ENCODE measurements at places on chromosomes 3 and 15.

GRCh38 chr15:88648357-88649214, 9.8 kb downstream of the ISG20 start:
- peak; percentile 66 for DNase-seq

GRCh38 chr3:76096836-76097588, 311.7 kb upstream of the ZNF717 start:
- no peak for DNase-seq

- no peak for DNase-seq
Measured at GRCh38 chr3:26687466-26687865, 64.9 kb downstream of the LRRC3B start.

DNA sequence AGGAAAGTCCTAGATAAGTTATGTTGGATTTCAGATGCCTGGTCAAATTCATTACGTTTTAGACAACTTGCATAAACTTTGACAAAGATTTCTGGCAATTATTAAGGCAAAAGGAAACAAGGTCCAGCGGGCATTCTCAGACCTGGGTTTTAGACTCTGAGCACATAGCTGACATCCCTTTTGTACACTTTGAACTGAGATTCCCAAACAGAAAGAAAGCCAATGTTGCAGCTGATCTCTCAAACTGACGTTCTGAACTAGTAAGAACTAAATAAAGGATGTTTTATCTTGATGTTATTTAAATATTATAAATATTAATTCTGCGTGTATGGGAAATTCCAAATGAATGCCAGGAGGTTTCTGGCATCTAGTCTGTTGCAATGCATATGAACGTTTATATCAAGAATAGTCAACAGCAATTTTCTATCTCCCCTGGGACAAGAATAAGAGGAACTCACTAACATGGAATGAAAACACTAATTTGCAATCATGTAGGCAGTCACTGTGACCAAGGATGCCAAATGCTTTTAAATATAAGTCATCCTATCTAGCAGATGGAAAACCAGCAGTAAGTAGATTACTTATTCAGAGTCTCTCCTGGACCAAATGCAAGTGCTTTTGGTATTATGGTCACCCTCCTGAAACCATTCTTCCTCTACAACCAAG, 202.1 kb downstream of the GREM1 start:
- no peak for DNase-seq

GRCh38 chr3:131973731-131974130, 61.1 kb downstream of the CPNE4 start:
- DNase-seq, result no peak

- no peak for DNase-seq
Measured at GRCh38 chr3:61425356-61425755, 136.0 kb upstream of the PTPRG start.

GRCh38 chr15:53522991-53523390, 236.5 kb downstream of the WDR72 start:
- no peak for DNase-seq

DNA sequence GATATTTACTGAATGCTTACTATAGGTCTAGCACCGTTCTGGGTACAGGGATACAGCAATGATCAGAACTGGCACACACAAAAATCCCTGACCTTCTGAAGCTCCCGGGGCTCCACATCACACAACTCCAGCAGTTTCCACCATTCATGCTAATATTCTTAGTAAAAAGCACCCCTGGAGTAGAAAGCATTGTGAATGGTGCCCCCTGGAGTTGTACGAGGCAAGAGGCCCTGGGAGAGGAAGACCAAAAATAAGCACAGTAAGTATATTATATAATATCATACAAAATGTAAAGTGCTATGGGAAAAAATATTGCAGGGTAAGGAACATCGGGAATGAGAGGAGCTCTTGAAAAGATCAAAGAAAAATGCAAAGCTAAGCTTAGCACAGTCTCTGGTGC, 790 bp upstream of the SRGAP3 start:
- DNase-seq, result no peak

DNA sequence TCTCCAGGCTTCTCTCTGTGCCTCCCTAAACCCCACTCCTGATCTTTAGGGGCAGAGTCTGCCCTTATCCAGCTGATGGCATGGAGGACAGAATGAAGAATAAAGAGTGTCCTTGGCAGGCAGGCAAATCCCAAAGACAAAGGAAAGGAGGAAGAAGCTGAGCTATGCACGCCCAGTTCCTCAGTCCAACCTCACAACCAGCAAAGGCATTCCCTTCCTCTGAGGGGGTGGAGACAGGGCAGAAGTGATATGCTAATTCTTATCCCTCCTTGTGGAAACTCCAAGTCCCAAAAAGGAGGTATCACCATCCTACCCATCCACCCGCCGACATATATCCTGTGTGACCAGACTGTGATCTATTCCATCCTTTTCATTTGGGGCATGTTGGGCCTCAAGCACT, 10.5 kb upstream of the CCDC54 start:
- DNase-seq, result no peak

GRCh38 chr15:22974745-22975144, 5.4 kb downstream of the CYFIP1 start:
- peak; percentile 42 for DNase-seq

DNA sequence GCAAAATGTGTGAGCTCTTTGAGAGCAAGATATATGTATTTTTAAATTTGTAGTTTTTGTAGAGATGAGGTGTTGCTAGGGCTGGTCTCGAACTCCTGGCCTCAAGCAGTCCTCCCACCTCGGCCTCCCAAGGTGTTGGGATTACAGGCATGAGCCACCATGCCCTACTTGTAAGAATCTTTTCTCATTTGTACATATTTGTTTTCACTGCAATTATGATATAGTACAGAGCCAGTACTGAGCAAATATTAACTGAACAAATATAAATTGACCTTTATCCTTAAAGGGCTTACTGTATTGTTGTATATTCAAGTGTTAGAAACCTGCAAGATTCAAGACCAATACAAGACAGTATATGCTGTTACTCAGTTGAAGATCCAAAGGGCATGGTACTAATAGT, 53.4 kb downstream of the GTF2E1 start:
- no peak for DNase-seq

DNA sequence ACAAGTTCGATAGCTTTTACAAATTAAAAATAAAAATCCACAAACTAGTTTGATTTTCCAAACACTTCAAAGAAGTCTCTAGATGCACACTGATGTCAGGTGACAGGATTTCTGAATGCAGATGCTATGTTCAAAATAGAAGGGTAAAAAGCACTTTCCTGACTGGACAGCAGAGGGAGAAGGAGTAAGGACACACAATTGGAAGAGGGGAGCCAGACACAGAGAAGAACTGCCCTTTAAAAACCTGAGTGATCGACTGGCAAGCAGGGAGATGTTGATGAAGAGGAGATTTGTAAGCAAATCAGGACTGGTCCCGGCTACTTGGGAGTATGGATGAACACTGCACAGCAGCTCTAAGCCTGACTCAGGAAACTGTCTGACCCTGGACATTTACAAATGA, 612.8 kb downstream of the MAGI1 start:
- no peak for DNase-seq

- DNase-seq, result no peak
Measured at GRCh38 chr3:147521646-147522045, 112.5 kb downstream of the ZIC1 start.

DNA sequence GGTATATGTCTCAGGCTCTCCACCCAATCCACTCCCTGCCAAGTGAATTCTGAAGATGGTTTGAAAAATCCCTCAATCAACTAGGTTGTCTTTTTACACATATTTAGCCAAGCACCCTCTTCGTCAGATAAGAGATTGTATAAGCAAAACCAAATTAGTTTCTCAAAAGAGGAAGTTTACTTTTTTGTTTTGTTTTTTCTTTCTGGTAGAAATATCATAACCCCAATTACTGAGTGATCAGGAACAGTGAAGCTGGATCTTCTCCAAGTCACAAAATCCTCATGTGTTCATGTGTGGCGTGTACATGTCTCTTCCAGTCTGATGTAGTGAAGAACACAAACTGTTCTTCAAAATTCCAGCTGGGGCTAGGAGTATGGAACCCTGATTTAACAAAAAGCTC, 180.6 kb downstream of the FOXP1 start:
- DNase-seq, result no peak

GRCh38 chr3:182618085-182618732, 175.1 kb upstream of the ATP11B start:
- DNase-seq, result no peak

DNA sequence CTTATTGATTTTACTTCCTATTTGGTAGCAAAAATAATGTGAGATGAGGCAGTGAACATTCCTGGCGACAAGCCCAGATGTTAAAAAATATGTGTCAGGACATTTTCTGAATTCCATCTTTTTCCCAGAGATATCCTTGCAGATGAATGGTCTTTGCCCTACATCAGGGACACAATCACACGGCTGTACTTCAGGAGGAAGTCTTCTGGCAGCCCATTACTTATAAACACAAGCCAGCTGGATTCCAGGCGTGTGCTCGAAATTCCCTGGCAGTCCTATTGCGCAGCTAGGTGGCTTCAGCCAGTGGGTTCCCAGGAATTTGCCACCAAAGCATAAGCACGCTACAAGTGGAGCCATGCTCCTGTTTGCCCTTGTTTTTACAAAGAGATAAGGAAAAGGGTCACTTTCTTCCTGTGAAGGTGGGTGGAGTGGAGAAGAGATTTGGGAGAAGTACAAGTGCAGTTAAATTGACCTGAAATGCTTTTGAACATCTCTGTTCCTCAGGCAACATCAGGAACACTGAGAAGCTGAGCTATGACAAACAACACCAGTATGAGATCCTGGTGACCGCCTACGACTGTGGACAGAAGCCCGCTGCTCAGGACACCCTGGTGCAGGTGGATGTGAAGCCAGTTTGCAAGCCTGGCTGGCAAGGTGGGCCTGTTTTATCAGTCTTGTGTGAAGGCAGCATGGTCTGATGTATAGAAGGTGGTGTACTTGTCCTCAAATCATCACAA, 257.1 kb upstream of the TRIM42 start:
- no peak for DNase-seq

GRCh38 chr3:74842649-74843048, 228.2 kb upstream of the CNTN3 start:
- DNase-seq, result no peak

DNA sequence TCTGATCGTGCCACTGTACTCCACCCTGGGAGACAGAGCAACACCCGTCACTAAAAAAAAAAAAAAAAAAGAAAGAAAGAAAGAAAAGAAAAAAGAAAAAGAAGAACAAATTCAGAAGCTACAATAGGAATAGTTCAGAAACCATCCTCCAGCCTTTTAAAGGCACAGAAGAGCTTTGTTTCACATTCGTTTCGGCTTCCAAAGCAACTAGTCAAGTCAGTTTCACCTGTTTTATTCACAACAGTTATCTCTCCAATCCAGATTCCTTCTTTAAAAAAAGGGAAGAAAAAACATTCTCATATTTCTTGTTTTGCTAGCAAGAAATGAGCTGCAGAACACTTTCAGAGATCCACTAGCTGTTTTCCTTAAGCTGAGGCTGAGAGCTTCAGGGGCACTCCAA, 767.7 kb upstream of the CFAP20DC start:
- DNase-seq, result no peak

GRCh38 chr3:150064971-150065370, 94.3 kb upstream of the PFN2 start:
- DNase-seq, result no peak

GRCh38 chr15:89801471-89802195, 13.0 kb downstream of the ANPEP start:
- DNase-seq, result no peak

DNA sequence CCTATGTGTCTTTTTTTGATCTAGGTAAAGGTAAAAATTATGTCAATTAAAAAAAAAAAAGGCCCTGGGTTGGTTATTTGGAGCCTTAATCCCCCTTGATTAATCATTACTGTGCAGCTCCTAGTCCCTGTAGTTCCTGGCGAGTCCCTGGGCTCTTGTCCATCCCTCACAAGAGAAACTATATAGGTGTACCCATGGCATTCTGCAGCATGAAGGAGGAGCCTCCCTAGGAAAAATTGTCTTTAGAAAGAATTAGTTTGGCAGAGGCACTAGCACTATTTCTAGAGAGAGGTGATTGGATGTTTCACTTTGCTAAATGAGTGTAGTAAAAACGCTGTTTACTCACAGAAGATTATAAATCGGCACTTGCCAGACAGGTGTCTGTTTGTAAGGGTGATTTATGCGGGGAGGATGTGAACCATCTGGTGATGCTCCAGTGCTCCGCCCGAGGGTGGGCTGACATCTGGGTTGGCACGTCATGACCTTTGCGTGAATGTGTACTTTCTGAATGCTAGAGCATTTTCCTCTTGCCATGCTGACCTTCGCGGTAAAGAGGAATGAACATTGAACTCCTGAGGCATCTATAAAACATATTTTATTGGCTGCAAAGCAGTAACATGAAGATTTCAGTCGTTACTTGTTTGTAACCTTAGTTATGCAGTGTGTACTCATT, 12.6 kb downstream of the PLCL2 start:
- peak; percentile 48 for DNase-seq

- peak; percentile 61 for DNase-seq
Measured at GRCh38 chr3:72657666-72658065, 190.6 kb downstream of the SHQ1 start.

- no peak for DNase-seq
Measured at GRCh38 chr3:52450489-52451236, 3.2 kb downstream of the TNNC1 start.

DNA sequence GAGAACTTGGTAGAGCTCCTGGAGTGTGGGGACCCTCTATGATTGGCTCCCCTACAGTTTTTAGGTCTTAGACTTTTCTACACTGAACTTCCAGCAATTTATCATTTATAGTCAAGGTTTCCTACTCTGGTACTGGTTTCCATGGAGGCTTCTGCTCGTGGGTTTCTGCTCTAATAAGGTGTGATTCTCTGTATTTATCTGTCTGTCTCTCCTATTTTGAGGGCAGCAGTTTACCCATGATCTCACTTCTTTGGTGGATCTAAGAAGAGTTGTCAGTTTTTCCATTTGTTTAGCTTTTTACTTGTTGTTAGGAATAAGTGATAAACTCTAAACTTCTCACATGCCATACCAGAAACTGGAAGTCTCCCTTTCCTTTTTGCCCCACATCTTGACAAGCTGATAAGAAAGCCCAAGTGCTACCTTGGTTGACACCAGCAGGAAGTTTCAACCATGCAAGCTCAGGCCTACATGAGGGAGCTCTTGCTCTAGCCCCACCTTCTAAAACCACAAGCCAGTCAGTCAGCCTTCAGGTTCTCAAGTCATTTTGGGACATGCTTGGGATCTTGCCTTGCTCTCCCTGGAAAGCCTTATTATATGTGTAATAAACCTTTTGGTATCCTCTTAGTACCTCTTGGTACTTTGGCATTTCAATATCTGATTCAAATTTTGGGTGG, 10.0 kb downstream of the TIMMDC1 start:
- DNase-seq, result no peak

DNA sequence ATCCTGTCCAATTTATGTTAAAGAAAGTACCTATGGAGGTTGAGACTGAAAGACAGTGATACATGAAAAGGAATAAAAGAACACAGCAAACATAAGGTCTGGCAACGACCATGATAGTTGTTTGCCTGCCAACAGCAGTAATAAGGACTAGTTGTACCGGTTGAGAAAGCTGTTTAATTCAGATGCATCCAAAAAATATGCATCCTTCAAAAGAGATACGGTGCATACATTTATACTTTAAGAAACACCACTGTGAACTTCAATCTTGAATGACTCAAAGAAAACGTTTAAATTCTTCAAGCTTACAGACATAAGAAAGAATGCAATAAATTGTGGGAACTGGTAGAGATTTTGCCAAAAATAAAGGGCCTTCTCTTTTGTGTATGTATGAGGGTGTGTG, 492.1 kb downstream of the NLGN1 start:
- DNase-seq, result no peak

- no peak for DNase-seq
Measured at GRCh38 chr3:181712226-181712552, 464 bp downstream of the SOX2 start.

Measured in CD4-positive, alpha-beta T cell treated with Interferon alpha-2 for 1 hour (primary cell).